NCI-H345 (cell line): ENCODE measurements at places on chromosomes 1 and 21.

GRCh38 chr21:40671716-40672115, 175.2 kb downstream of the DSCAM start:
- DNase-seq, result no peak

- no peak for DNase-seq
Observed at GRCh38 chr1:43711524-43712386, 4.4 kb downstream of the ST3GAL3 start.

GRCh38 chr1:170932236-170932635, 3.1 kb upstream of the MROH9 start:
- DNase-seq, result no peak

DNA sequence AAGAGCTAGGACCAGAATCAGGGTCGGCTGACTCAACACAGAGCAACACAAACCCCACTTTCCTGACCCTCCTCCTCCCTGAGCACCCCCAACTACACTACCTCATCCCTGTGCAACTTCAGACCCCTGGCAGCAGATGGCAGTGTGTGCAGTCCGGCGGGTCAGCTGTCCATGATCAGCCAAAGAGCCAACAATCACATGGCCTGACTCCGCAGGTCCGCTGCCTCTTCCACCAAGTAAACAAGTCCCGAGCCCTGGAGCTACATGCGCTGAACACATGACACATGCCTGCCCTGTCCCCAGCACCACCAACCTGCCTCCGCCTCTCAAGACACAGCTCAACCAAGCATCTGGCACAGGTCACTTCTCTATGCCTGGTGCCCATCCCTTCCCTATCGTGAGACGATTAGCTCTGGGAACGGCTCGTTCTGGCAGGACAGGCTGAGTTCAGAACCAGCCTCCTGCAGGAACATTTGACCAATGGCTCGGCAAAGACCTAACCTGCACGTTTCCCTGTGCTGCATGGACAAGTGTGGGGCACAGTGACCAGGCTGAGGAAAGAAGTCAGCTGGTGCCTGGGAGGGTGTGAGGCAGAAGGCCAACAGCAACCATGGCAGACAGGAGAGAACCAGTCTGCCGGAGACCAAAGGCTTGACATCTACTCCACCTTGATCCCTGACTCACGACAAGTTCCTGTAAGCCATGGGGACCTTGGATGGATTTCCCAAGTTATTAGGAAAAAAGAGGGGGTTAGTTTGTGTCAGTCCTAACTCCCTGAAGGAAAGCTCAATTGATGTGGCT, 60.3 kb downstream of the CD46 start:
- no peak for DNase-seq
